Lower leg skin (tissue), 4 donors: ENCODE measurements at places on chromosomes 7 and 10.
A peak's percentile ranks its signal among the peaks of the same experiment; 100 is the strongest.

- no peak for DNase-seq
These were observed 117.9 kb downstream of the AOAH start for GRCh38 chr7:36606153-36606975.

DNA sequence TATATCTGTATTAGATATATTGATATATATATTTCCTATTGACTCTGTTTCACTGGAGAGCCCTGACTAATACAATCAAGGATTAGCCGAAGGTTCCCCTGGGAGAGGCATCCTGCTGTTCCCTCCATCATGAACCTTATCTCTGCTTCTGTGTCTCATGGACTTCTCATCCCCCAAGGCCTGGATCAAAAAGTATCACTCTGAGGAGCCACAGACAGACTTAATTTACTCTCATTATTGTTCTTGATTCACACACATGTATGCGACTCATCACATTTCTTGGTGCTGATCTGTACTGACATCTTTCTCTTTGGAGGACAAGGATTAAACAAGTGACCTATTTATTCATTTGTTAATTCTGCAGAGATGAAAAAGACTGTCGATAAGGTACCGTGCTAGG lies 550.2 kb downstream of the KCNMA1 start:
- DNase-seq, result no peak

- DNase-seq, result no peak
These were observed 1.5 kb downstream of the TRIL start for GRCh38 chr7:28956608-28957063.

DNA sequence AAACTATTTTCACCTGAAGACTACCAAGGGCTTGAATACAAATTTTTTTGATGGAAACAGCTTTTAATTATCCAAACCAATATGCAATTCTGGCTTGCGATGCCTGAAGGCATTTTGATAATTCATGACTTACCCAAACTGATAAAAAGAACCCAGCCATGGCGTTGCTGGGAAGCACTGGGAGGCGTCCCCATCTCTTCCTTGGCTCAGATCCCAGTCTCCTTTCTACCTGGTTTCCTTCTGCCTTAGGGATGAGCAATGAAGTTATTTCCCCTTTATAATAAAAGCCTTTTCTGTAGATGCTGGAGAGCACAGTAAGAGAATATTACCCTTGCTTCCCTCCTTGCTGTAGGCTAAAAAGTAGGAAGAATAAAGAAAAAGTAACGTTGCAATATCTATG lies 129.1 kb upstream of the ANK3 start:
- DNase-seq, result no peak

GRCh38 chr7:14839307-14839706 lies 63.2 kb downstream of the DGKB start:
- DNase-seq, result no peak

DNA sequence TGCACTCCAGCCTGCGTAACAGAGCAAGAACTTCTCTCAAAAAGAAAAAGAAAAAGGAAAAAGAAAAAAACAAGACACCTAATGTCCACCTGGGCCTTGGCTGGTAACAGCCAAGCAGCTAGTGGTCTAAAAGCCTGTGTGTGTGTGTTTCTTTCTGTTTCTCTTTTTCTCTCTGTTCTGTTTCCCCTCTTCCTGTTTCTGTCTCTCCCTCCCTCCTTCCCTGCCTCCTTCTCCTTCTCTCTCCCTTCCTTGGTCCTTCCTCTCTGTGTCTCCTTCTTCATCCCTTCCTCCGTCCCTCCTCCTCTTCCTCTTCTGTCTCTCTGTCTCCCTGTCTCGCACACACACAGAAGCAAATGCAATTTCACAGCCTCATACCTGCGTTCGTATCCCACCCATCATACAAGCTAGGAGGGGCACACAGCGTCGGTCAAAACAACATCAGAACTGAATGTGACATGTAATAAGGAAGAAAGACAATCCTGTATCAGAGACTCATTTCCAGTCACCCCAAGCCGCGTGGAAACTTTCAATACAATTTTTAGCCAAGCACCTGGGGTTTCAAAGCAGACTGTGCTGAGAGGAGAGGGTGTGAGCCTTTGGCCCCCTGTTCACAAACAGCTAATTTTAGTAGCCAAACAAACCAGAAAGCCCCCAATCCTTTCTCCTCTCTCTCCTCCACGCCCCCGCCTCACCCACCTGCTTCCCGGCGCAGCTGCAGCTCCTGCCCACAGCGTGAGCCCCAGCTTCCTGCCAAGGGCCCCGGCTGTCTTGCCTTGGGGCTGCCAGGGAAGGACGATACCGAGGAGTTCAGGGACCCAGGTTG lies 50.2 kb upstream of the GNA12 start:
- DNase-seq, result no peak

GRCh38 chr10:118239236-118239630 lies 102.9 kb downstream of the FAM204A start:
- DNase-seq, result no peak

- peak; percentile 86 for DNase-seq
These were observed 350.9 kb downstream of the RNLS start for GRCh38 chr10:88232029-88232895.

DNA sequence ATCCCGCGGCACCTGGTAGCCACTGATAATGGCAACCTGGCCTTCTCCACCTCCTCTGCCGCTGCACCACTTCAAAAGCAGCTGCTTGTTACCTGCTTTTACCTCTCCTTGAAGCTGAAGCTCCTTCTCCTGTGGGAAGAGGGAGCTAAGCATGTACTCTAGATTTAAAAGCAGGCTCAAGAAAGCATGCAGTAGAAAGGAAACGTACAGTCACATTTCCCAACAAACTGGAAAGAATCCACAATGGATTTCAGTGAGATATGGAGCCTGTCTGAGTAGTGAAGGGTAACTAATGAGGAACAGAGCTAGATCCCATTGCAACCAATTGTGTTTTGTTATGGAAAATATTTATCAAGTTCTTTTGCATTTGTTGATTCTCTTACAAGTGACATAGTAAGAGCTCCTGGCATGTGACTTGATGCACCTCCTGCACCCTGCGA lies 457.4 kb upstream of the GALNT17 start:
- DNase-seq, result no peak

GRCh38 chr10:70292004-70292403 lies 8.2 kb upstream of the NPFFR1 start:
- no peak for DNase-seq

DNA sequence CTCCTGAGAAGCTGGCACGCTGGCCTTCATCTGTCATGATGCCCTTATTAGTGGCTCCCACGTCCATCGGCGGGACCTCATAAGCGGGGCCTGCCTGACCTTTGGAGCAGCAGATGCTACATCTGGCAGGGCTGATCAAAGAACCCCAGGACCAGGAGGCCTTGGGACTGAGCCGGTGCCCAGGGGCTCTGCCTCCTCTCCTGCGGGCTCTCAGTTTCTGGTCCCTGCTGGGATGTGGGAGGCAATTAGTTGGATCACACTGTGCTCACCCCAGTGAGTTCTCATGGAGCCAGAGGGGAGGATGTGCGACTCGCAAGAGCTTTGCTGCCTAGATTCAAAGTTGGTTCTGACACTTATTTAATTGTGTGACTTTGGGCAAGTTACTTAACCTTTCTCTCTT lies 28.7 kb upstream of the SFRP5 start:
- no peak for DNase-seq

DNA sequence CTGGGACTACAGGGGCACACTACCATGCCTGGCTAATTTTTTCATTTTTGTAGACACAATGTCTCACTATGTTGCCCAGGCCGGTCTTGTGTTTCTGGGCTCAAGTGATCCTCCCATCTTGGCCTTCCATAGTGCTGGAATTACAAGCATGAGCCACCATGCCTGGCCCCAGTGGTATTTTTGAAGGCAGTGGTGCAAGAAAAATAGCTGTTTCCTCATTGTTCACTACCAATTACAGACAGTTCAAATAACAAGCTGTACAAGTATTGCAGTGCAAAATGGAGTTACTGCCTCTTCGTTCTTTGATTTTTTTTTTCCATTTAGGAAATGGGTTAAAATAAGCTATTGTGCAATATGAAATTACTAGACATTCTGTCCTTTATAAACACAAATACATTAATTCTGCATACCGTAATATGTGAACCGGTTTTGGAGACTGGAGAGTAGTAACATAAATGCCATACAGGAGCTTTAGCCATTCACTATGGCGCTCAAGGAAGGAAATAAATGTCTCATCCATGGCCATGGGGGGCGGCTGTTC lies 35.0 kb upstream of the BPGM start:
- no peak for DNase-seq

DNA sequence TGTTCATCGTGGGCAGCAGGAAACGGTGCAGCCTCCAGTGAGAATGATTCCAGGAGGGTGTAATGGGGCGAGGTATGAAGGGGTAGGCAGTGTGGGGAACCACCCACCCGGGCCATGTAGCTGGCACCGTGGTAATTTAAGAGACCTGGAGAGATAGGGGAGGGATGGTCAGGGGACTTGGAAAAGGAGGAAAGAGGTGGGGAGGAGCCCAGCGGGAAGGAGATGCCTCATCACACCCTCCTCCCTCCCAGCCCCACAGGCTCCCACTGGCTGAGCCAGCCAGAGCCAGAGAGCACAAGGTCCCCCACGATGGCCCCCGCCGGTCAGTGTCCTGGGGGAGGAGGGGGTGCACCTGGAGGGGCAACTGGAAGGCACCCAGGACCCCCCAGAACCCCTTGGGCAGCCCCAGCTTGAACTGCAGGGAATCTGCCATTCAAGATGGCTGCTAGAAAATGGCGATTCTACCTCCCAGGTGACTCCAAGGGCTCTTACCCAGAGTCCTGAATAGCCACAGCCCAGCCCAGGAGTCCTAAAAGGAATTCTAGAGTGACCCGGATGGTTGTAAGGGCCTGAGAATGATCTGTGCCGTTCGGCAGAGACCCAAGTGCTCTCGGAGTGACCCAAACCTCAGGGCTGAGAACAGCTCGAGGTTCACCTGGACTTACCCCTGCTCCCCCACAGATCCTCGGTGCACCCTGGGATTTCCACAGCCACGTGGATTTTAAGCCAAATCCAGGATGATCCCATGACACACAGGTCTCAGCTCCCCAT lies 28.8 kb downstream of the CALML3 start:
- peak; percentile 50 for DNase-seq

DNA sequence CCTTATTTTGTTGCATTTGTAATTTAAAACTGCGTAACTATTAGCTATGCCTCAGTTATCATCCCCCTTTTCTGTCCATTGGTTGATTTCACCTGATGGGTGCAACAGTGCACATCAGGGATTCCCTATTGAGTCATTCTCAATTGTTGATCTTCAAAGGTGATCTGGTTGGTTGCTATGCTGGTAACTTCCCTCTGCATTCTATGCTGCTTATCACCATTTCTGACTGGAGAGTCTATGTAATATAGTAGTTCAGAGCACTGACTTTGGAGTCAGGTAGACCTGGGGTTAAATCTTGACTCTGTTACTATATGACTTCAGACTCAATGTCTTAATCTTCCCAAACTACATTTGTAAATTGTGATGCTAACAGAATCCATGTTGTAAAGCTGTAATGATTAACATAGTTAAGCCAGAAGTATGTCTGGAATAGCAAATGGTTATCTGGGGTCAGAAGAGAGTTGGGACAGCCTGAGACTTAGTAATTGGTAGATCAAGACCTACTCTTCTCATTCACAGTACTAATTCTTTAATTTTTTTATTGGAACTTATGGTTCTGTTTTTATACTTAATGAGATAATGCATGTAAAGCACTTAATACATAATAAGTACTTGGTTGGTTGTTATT lies 38.1 kb downstream of the EXOC6 start:
- no peak for DNase-seq

DNA sequence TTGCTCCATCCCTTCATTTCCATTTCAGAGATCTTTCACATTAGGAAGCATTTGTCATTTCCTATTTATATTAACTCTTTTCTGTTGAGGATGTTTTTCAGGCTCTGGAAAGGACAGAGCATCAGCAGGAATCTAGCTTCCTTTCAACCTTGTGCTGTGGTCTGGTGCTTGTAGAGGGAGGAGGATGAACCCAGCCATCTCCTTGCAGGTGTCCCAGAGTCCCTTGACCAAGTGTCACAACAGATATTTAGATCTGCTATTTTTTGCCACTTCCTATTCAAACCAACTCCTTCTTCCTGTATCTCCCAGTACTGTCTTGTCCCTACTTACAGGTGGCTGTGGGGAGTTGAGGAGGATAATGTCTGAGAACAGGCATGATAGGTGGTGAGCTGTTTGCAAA lies 742.8 kb downstream of the GRID1 start:
- DNase-seq, result no peak
